ENCODE measurements at places on chromosomes 5 and 9.

DNA sequence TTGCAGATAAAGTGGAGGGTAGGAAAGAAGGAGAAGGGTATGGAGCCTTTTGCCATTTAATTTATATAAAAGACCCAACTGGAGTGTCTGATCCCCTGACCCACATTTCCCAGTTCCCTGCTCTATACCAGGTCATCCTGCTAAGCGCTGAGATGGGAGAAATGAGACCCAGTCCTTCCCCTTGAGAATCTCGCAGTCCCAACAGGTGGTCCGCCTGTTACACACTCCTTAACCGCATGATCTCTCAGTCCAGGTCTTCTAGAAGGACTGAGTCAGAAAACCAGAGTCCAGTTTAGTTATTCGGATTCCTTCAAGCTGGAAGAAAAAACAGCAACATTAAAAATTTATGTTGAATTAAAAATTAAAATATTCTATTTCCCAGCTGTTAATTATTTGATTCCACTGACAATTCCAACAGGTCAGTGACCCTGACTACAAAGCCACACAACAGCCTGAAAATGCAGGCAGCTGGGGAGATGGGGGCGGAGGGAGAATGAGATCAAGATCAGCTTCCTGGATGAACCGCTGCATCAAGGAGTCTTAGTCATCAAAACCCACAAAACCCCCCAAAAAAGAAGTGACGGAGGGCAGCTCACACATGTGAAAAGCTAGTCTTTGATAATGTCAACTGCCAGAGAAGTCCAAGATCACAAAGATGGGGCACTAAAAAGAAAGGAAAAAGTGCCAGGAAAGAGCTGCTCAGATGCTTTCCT is 44.0 kb downstream of the GGTA1 start:
- no peak for DNase-seq

DNA sequence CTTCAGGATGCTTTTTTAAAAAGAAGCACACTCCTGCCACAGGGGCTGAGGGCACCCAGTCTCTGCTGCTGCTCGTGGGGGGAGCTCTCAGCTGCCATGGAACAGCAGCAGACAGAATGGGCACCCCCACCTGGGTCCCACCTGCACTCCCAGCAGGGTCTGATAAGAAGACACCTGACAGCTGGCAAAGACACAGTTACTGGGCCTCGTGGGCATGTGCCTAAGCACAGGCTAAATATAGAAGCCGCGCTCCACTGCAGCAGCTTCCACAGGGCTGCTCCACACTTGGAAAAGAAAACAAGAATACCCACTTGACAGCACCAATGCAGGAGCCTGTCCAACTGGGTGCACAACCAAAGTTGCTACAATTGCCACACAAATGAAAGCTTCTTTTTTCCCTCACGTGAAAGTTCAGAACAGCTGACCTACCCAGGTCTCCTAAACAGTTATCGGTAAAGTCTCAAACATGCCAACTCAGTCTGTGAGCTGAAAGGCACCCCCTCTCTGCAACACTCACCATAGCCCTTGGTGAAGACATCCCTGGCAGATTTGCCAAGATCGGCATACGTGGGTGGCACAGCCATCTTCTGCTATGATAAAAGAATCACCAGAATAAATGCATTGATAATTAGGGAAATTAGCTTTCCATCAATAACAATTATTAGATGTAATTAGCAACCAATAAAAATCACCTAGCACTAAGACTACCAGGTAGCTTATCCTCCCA is 12.2 kb downstream of the VDAC1 start:
- DNase-seq: no peak

DNA sequence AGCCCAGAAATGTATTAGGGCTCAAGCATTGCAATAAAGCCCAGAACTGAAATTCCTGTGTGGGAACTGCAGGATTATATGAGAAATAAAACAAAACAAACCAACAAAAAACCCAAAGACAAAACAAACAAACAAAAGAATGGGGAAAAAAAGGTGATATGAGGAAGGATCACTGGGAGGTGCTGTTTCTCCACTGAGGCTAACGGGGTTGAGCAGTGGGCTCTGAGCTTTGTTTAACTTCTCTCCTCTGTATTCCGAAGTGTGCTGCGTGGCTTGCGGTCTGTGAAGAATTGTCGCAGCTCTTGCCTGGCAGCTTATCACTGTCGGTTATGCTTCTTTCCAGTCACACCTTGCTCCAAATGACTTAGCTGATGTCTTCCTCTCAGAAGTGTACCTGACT is 106.3 kb downstream of the TENT4A start:
- no peak for DNase-seq

DNA sequence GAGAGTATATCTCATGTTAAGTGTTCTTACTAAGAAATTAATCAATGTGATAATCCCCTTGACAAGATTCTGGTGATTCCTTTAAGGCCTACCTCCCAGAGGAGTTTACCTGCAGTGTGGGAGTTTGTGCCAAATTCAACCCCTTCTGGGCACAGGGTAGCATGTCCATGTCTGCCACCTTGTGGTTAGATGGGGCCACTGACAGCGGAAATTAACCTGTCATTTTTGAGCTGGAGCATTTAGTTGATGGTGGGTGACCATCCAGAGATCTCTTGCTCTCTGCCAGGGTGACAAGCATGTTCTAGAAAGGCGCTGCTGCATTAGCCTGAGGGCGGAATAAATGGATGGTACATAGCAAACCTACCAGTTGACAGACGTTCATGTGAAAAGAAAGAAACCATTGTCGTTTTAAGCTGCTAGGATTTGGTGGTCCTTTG is 132.2 kb downstream of the FBXO4 start:
- DNase-seq: no peak

GRCh38 chr9:131582466-131583336 is 37.4 kb downstream of the PRRT1B start:
- DNase-seq: no peak

- DNase-seq: peak; percentile 29
Measured at GRCh38 chr9:128454991-128455390, 815 bp upstream of the ODF2 start.

DNA sequence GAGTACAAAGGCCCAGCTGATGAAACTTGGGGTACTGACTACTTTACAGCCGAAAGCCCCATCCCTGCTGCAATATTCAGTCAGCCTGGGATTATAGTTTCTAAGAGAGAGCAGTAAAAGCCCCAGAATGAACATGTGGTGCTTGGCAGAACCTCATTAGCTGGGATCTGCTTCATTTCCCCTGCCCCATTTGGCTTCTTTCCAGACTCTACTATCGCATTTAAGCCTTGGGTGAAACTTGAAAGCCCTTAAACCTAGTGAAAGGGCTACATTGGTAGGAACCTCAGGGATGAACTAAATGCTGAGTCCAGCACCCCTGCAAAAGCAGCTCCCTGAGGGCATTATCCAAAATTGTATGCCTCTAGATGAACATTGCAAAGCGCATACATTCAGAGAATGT is 631.1 kb downstream of the ACTL7B start:
- DNase-seq: no peak

DNA sequence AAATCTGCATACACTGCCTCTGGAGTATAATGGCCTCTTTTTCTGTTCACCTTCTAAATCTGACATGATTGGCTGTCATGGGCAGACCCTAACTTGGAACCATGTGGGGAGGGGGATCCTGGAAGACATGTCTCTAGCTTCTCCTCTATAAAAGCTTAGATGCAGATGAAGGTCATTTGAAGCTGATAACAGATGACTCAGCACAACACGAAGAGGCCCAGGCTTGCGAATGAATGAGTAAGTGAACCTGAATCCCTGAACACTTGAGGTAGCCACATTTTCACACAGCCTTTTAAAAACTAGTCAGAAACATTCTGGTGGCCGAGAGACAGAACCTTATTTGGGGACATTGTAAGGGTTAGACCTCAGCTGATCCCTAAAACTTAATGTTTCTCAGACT is 282.6 kb downstream of the ELAVL2 start:
- DNase-seq: no peak

DNA sequence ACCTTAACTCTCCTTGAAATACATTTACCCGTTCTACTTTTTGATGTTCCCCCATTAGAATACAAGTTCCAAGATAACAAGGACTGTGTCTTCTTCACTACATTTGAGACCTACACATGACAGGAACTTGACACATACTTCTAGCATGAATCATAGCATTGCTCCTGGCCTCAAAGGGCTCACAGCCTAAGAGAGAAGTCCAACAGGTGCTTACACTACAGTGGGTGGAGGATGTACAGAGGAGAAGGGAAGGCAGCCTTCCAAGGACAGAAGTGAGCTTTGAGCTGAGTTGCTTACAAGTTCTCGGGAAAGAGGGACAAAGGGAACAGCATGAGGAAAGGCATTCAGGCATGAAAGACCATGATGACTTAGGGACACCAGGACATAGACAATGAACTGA is 56.9 kb upstream of the MSX2 start:
- no peak for DNase-seq

GRCh38 chr5:5124231-5124630 is 15.9 kb upstream of the ADAMTS16 start:
- no peak for DNase-seq

- DNase-seq: no peak
Measured at GRCh38 chr5:142184988-142185387, 76.4 kb downstream of the NDFIP1 start.

DNA sequence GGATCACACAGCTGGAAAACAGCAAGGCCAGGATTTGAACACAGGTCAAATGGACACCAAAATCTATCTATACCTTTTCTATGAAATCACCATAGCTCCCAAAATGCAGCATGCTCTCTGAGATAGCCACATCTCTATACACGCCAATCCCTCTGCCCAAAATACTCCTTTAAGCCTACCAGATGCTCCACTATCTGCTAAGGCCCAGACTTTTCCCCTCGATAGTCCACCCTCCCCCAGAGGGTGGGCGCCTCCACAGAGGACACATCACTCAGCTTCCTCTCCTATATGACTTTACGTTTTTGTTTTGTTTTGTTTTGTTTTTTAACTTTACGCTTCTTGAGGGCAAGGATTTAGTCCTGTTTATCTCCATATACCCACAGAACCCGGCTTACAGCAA is 46.8 kb downstream of the MTMR12 start:
- no peak for DNase-seq

DNA sequence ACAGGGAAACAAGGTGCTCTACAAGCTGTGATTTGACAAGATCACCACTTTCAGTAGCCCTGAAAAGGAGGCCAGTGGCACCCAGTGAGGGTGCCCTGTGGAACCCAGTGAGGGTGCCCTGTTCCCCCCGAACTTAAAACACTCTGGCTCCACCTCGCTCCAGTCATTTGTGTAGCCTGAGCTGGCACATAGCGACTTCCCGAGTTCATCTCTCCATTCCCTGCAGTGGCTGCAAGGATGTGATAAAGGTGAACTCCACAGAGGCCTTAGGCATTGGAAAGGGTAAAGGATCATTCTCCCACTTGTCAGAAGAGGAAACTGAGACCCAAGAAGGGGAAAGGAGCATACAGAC is 21.9 kb upstream of the ANXA6 start:
- no peak for DNase-seq

DNA sequence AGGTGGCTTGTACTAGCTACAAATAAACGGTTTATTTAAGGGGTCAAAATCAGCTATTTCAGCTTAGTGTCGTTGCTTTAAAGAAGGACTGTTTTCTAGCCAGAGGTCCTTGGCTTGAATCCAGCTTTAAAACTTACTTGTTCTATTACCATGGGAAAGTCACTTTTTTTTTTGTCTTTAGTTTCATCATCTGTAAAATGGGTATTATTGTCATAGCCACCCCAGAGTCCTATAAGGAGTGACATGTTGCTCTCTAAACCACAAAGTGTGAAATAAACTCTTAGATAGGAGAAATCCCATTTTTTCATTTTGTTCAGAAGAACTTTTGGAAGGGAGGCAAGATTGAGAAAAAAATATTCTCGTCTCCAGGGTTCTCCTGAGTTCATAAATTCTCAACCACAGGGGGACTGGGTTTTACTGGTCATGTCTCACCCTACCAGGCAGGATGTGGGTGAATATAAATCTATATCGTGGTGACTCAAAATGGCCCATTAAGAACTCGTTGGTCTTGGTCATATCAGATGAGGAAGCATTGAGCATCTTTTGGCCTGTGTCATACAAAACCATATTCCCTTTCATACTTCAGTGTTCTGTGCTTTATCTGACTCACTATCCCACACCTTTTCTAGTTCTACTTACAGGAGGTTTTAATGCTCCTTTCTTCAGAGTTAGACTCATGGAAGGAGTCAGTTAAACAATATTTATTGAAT is 202.7 kb upstream of the NR3C1 start:
- DNase-seq: no peak

- no peak for DNase-seq
Measured at GRCh38 chr5:95859661-95860060, 37.1 kb upstream of the GLRX start.

DNA sequence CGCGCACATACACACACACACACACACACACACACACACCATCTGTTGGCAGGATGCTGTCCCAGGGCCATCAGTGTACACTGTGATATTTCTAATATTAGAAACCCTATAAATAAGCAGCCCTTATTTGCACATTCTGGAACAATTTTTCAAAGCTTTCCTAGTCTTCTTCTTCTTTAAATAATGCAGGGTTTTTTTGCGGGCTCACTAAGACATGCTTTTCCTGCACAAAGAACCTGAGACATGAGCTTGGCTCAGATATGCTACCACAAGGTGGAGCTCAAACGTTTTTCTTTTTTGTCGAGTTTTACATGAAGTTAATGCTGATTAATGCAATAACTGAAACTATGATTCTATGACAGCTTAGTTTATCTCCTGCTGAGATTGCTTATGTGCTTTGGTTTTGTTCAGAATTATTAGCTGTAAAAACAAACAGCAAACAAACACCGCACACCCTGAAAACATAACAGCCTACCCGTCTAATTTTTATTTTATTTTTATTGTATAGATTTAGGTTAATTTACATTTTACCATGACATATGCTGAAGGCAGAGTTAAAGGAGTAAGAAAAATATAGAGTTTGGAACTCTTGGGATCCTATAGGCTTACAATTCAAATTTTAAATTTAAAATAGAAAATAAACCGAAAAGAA is 95.8 kb downstream of the ALDH1A1 start:
- DNase-seq: no peak

GRCh38 chr9:74721696-74722660 is 165.7 kb downstream of the TRPM6 start:
- DNase-seq: no peak

- DNase-seq: no peak
Measured at GRCh38 chr5:157214415-157214814, 33.8 kb downstream of the ITK start.

DNA sequence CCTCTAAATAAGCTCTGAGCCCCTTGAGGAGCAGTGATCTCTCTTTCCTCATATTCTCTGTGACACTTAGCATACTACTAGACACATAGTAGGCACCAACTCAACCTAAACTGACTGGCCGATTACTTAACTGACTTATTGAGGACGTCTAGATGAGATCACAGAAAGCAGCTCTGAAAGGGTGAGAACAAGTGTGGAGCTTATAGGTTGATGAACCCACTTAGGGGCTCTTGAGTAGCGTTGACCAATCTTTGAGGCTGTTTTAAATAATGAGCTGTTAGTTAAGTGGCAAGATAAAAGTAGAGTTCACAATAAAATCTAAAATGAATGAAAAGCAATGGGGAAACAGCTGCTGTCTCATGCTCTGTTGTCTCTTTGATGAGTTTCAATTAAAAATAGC is 124.7 kb upstream of the TNPO1 start:
- DNase-seq: no peak

GRCh38 chr5:555058-555623 is 30.9 kb upstream of the SLC9A3 start:
- no peak for DNase-seq

- no peak for DNase-seq
Measured at GRCh38 chr9:91182429-91183225, 179.1 kb downstream of the AUH start.

GRCh38 chr9:92650839-92651621 is 18.9 kb downstream of the IPPK start:
- DNase-seq: no peak

GRCh38 chr5:157596487-157596886 is 20.9 kb upstream of the ADAM19 start:
- DNase-seq: no peak

All from NCI-H2227 treated with DMSO at 0.1 percent for 48 hours (cell line).